Pancreas (tissue), 10 donors: ENCODE measurements at places on chromosomes 11 and 22. TPM values are rescaled to one million over a fixed set of nuclear protein-coding genes. Genes with fewer than 3 reads are reported as not detected.

MISFA gene
- total RNA-seq = 1.3 TPM

KRTAP5-1 gene
- not detected for total RNA-seq

DNAJB7 gene
- not detected for total RNA-seq

ZNF215 gene
- total RNA-seq = 2.7 TPM

OR52E8 gene
- not detected for total RNA-seq

ASPHD2 gene
- 0.67 TPM for total RNA-seq

DNA sequence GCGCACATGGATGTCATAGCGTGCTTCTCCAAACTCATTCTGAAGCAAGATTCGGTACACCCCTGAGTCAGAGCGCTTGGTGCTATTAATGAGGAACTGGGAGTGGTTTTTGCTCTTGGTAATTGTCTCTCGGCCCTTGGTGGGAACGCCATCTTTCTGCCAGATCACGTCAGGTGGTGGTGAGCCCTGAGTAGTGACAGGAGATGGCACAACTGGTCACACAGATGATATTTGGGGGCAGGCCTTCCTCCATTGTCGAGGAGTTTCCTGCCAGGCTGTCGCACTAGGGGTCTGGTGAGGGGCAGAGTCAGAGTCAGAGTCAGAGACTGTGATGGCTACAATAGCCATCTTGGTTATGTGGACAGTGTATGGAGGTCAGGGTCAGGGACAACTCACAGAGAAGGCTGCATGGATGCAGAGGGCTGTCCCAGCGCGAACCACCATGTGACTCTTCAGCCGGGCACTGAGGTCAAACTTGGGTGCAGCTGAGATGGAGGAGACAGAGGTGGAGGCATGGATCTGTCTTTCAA lies 9.3 kb downstream of the TMEM86A start:
- no peak for DNase-seq
- no peak overlapping the region for H3K4me3 ChIP-seq
- no peaks in the 10 kb centered on the region for H3K36me3 ChIP-seq

GRCh38 chr11:22163394-22163797 lies 29.5 kb upstream of the ANO5 start:
- H3K4me1 ChIP-seq = no peaks in the 10 kb centered on the region
- no peaks in the 10 kb centered on the region for H3K27me3 ChIP-seq
- no peak overlapping the region for H3K27ac ChIP-seq
- DNase-seq = no peak

GRCh38 chr11:46600194-46600960 lies 6.6 kb upstream of the AMBRA1 start:
- no peaks in the 10 kb centered on the region for H3K36me3 ChIP-seq
- DNase-seq = no peak
- no peak overlapping the region for H3K27ac ChIP-seq

- no peak overlapping the region for H3K27ac ChIP-seq
- no peak for DNase-seq
- no peaks in the 10 kb centered on the region for H3K27me3 ChIP-seq
- peaks cover 35% of the 10 kb centered on the region for H3K4me1 ChIP-seq
Measured at GRCh38 chr11:19951558-19952115, 208.6 kb downstream of the DBX1 start.

DNA sequence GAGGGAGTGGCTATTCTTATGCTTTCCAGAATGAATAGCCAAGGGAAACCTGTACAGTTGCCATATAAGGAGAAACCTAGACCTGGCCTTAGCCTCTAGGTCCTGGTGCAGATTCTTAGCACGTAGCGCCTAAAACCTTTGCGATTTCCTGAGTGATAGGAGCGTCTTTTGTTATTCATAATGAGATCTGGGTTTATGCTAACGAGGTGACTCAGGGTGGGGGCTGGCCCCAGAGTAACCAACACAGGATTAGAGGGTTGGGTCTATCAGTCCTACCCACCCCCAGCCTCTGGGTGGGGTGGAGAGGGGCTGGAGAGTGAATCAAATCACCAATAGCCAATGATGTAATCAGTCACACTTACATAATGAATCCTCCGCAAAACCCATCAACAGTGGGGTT lies 73.4 kb upstream of the PARVG start:
- no peaks in the 10 kb centered on the region for H3K27me3 ChIP-seq
- no peaks in the 10 kb centered on the region for H3K36me3 ChIP-seq
- no peaks in the 10 kb centered on the region for H3K4me1 ChIP-seq
- no peak overlapping the region for H3K27ac ChIP-seq
- DNase-seq = no peak

- H3K4me1 ChIP-seq = peaks cover 12% of the 10 kb centered on the region
- H3K4me3 ChIP-seq = no peak overlapping the region
- H3K27ac ChIP-seq = no peak overlapping the region
- DNase-seq = no peak
Measured at GRCh38 chr11:74680035-74680671, 51.1 kb downstream of the CHRDL2 start.

DNA sequence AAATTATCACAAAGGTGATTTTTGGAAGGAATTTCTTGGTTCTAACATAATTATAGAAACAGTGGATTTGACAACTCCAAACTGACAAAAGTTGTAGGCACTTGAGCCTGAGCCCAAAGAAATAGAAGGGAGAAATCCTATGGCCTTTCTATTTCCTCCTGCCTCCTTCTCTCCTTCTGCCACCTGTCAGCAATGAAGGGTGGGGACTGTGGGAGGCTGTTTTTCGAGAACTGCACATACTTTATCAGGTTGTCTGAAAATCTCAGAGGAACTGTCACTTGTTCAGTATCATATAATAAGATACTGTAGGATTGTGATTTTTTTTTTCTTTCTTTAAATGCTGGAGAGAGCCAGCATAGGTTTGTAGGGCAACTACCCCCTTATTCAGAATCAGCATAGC lies 187.9 kb upstream of the SESN3 start:
- DNase-seq = no peak
- no peak overlapping the region for H3K4me3 ChIP-seq
- no peaks in the 10 kb centered on the region for H3K36me3 ChIP-seq
- H3K27me3 ChIP-seq = no peaks in the 10 kb centered on the region
- no peak overlapping the region for H3K27ac ChIP-seq

GRCh38 chr11:7949934-7950333 lies 8.4 kb upstream of the OR10A3 start:
- no peak overlapping the region for H3K27ac ChIP-seq
- no peaks in the 10 kb centered on the region for H3K4me1 ChIP-seq
- no peak overlapping the region for H3K4me3 ChIP-seq
- DNase-seq = no peak
- H3K36me3 ChIP-seq = no peaks in the 10 kb centered on the region

DNA sequence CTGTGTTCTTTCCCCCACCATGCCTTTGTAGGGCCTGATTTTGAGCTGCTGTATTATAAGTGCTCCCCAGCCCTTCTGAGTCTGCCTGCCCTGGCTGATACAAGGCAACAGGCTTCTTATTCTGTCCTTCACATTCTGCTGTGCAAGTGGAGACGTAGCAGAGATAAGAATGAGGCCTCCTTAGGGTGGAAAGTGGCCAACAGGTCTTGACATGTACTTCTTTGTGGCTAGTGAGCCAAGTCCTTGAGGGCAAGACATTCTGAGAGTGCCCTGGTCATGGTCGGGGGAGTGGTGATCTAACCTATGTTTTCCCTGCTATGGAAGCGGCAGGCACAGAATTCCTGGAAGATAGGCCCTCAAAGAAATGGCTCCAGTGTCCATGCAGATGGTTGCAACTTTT lies 235.7 kb upstream of the CADM1 start:
- H3K36me3 ChIP-seq = no peaks in the 10 kb centered on the region
- DNase-seq = no peak
- H3K4me1 ChIP-seq = no peaks in the 10 kb centered on the region
- H3K27ac ChIP-seq = no peak overlapping the region
- no peaks in the 10 kb centered on the region for H3K27me3 ChIP-seq
- no peak overlapping the region for H3K4me3 ChIP-seq

DNA sequence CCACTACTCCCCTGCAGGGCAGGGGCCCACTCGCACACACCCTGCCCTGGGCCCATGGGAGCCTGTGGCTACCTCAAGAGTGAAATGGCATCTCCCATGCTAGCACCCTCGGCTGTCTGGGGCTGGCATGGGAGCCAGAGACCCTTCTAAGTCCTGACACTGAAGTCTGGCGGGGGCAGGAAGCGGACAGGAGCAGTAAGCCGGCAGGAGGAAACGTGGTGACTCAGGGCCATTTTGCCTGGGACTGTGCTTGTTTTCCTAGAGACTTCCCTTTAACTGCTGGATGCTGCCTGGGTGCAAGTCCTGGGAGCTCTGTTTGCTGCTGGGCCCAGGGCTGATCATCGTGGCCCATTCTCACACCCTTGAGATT lies 16.8 kb downstream of the RELT start:
- no peaks in the 10 kb centered on the region for H3K27me3 ChIP-seq
- no peak for DNase-seq
- H3K4me1 ChIP-seq = no peaks in the 10 kb centered on the region
- no peak overlapping the region for H3K4me3 ChIP-seq
- no peak overlapping the region for H3K27ac ChIP-seq

DNA sequence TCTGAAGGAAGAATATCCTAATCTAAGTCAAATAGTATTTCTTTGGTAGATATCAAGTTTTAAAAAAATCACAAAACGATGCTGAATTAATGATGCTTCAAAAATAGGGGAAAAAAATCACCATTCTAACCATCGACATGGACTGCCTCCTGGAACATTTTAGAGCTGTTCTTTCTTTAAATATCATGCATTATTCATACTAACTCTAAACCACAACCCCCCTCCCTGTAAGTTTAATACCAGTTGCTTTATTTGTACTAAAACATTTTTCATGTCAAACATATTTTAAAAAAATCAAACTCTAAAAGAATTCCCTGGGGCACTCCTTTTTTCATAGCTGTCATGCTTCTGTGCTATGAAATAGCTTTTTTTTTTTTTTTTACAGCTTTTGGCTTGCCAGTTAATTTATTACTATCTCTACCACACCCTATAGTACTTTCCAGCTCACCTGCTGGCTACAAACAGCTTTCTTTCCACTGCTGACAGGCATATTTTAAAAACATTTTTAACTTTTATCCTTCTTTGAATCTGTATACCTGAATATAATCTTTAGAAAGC lies 256.9 kb downstream of the SOX6 start:
- no peak overlapping the region for H3K4me3 ChIP-seq
- DNase-seq = no peak
- H3K27me3 ChIP-seq = no peaks in the 10 kb centered on the region
- H3K4me1 ChIP-seq = peaks cover 27% of the 10 kb centered on the region
- H3K27ac ChIP-seq = no peak overlapping the region

DNA sequence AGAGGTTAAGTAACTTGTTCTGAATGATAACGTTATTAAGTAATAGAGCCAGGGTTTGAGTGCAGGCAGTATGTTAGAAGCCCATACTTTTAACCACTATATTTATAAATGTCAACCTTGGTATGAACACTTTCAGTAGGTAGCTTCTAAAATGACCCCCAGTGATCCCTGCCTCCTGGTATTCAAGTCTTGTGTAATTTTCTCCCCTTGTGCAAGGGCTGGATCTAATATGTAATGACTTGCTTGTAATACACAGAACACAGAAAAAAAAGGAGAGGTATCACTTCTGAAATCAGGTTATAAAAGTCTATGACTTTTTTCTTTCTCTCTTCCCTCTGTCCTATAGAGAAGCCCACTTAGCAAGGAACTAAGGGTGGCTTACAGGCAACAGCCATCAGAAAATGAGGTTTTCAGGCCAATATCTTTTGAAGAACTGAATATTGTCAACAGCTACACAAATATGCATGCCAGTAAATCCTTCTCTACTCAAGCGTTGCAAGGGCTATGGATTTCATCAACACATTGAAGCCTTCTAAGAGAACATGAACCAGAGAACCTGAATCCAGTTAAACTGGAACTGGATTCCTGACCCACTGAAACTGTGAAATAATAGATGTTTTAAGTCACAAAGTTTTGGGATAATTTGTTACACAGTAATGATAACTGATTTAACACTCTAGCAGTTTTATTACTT lies 712.3 kb downstream of the METTL15 start:
- no peaks in the 10 kb centered on the region for H3K27me3 ChIP-seq
- no peaks in the 10 kb centered on the region for H3K36me3 ChIP-seq
